ENCODE measurements at places on chromosomes 13 and 19.

GRCh38 chr13:41456768-41457588 lies at the start of gene RGCC:
TSS of gene RGCC (plus strand) at chr13:41457550. CDS start at chr13:41457708, 158 bp downstream.
- DNase-seq, result peak; percentile 94

DNA sequence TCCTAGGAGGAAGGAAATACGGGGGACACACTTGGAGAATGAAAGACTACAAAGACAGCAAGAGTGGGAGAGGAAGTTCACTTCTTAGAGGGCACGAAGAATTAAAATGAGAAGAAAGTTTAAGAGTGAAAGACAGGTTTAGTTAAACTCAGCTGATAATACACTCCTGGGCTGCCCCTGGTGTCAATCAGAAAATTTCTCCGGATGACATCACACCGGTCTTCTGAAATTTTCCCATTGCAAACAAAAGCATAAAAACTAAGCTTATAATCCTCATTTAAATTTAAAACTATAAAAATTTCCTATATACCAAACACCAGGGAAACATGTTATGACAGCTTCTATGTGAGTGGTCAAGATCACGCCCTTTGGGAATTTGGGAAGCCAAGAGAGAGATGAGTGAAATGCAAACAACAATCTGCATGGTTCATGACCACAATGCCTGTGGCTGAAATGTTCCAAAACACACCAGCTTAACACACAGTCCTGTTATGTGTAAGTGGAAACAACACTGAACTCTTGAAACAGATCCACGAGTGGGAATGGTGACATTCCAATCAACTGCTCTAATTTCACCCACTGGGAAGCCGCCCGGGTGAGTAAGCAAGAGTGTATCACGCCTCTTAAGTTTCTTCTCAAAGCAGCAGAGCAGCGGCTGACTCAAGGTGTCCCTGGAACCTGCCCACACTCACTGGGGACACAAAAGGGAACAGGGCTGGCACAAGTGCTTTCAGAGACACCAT lies 49.0 kb downstream of the BRD4 start:
- no peak for DNase-seq

DNA sequence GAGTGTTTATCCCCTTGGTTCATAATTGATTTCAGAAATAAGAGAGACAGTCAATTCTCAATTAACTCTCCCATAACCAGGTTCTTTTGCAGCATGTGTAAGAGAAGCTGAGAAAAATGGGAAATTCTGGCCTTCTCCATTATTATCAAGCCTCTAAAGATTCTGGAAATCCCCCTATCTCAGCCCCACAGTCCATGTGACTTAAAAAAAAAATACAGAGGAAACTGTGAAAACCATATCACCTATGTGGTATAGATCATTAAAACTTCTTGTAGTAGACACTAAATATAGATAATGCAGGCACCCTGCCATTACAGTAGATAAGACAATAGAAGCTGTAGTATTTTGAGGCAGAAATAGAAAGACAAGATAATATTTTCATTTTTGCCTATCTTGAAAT lies 34.3 kb upstream of the SOHLH2 start:
- DNase-seq, result no peak

GRCh38 chr19:36047835-36048234 lies 6.2 kb downstream of the THAP8 start:
- DNase-seq, result no peak

DNA sequence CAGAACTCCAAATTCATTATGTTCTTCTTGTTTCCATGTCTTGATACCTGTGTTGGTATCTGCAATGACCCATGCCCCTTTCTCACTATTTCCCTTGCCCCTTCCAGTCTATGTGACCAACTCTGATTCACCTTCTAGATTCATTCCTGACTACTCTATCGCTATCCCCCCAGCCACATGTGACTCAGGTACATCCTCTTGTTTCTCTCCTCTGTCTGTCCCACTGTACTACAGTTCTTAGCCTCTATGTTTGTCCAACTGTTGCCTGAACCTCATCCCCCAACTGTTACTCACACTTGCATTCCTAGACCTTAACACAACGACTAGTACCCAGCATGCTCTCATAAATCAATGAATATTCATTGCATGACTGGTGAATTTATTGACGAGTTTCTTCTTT lies 10.0 kb upstream of the FLT3 start:
- DNase-seq, result no peak

DNA sequence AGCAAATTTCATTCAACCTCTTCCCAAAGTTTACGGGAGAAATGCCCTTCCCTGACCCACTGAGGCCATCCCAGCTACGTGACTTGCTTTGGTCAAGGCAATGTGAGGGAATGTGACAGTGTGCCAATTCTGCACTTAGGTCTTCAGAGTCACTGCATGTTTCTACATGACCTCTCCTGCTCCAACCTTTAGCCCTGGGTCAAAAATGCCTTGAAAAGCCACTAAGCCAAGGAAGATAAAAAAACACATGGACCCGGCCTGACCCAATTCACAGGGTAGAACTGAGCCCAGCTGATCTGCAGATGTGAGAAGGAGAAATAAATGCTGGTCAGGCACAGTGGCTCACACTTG lies 30.0 kb downstream of the ZNRF4 start:
- DNase-seq, result no peak

DNA sequence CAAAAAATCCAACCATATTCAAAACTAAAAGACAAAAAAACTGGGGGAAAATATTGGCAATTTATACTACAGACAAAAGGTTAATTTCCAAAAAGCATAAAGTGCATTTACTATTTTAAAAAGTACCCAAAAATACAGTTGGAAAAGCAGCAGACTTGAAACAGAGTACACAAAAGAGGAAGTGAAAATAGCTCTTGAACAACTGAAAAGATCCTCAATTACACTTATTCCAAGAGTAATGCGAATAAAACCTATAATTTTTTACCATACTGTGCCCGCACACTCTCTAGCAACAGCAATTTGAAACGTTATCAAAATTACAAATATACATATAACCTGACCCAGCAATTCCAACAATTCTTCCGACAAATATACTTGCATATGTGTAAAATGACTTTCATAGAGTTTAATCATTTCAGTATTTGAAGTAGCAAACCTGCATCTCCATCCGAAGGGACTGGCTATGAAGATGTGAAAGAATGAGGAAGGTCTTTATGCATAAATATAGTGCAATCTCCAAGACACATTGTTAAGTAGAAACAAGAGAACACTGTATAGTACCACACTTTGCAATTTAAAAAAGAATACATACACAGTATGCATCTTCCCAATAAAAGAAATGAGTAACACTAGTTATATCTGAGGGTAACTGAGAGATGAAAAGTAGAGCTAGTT lies 25.4 kb downstream of the ALG5 start:
- no peak for DNase-seq

- no peak for DNase-seq
Observed at GRCh38 chr19:31357315-31357673, 8.1 kb upstream of the TSHZ3 start.

DNA sequence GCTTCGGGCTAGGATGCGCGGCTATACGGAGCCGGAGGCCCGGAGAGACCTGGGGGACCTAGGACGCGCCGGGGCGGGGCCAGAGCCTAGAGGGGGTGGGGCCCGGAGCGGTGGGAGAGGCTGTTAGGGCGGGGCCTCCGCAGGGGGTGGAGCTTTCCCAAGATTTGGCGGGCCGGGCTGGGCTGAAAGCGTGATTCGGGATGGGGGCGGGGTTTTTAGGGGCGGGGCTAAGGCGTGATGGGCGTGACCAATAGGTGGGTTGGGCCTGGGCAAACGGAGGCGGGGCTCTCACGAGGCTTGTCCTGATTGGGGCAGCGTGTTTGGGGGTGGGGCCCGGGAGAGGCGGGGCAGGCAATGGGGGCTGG lies 439 bp downstream of the RAB11B start:
- peak; percentile 87 for DNase-seq

- no peak for DNase-seq
Observed at GRCh38 chr19:22545751-22546150, 88.4 kb upstream of the ZNF492 start.

DNA sequence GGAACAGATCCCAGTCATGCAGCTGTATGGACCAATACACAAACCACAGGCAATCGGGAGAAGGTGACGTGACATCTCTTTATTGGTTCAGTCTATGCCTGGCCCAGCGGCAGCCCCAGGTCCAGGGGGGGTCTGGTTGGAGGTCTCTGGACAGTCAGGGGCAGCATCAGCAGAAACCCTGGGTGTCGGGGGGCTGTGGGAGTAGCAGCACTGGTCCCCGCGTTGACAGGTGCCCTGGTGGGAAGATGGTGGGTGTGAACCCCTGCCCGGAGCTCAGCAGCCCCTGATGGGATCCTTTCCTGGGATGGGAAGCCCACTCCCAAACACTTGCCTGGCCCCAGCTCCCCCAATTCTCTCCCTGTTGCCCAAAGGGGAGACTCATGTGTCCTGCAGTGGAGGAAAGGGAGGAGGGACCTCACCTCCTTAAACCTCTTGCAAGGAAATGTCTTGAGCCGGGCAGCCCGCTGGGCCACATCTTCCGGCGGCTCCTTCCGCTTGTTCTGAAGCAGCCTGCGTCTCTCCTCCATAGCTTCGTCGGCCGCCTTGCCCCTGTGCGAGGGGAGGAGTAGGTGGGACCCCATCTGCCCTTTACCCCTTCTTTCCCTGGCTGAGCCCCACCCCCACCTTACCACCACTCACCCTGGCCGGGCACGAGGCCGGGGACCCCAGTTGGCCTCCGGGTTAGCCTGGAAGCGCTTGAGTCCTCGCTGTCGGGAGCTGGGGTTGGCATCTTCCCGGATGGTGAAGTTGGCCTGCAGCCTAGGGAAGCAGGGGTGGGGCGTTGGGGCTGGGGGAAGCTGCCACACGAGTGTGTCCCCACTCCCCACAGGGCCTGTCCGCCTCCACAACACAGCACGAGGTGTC lies 2.4 kb upstream of the LYL1 start:
- DNase-seq, result no peak

- DNase-seq, result no peak
Observed at GRCh38 chr13:89267734-89268133, 1596.6 kb downstream of the SLITRK5 start.

DNA sequence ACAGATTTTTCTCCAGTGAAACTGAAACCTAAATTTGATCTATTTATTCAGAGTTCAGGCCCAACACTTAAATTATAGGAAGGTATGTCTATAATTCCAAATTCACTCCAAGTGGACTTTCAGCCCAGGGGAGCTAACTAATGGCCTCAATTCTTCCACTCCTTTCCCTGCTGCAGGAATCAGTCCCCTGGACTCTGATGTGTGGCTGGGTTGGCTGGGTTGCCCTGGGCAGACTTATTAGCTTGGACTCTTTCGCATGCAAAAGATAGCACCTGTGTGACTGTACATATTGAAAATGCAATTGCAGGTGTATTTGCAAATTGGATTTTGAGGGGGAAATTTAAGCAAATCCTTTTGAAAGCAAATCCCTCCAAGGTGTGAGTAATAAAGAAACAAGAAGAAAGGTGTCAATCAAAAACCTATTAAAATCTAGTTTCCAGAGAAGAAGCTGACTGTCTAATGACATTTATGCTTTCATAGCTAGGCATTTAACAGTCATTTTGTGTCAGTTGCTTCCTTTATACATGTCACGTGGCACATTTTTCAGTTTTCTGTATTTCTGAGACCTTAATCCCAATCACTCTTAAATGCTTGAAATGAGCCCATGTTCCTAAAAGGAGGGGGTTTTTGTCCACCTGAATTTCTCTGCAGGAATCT lies 42.7 kb downstream of the KLF5 start:
- DNase-seq, result no peak

- peak; percentile 16 for DNase-seq
Observed at GRCh38 chr19:38213911-38214625, 10.0 kb downstream of the DPF1 start.

- peak; percentile 65 for DNase-seq
Observed at GRCh38 chr19:23758187-23759074, at the start of gene ZNF681. TSS of gene ZNF681 (minus strand) at chr19:23758891. CDS start at chr19:23758749, 142 bp downstream.

GRCh38 chr19:35760711-35761349 lies 2.9 kb downstream of the PROSER3 start:
- no peak for DNase-seq

DNA sequence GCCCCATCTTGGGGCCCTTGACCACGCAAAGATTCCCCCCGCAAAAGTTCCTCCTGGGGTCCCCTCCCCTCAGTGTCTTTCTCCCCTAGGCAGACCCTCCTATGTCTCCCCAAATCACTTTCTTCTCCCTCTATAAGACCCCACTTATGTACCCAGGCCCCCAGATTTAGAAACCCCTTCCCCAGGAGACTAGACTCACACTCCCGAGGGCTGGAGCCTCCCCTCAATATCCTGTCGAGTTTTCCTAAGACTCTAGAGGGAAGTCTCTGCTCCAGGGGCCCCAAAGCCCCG lies 1.4 kb downstream of the SLC1A5 start:
- DNase-seq, result no peak

GRCh38 chr19:12833418-12833737 lies 1.0 kb downstream of the RTBDN start:
- no peak for DNase-seq

DNA sequence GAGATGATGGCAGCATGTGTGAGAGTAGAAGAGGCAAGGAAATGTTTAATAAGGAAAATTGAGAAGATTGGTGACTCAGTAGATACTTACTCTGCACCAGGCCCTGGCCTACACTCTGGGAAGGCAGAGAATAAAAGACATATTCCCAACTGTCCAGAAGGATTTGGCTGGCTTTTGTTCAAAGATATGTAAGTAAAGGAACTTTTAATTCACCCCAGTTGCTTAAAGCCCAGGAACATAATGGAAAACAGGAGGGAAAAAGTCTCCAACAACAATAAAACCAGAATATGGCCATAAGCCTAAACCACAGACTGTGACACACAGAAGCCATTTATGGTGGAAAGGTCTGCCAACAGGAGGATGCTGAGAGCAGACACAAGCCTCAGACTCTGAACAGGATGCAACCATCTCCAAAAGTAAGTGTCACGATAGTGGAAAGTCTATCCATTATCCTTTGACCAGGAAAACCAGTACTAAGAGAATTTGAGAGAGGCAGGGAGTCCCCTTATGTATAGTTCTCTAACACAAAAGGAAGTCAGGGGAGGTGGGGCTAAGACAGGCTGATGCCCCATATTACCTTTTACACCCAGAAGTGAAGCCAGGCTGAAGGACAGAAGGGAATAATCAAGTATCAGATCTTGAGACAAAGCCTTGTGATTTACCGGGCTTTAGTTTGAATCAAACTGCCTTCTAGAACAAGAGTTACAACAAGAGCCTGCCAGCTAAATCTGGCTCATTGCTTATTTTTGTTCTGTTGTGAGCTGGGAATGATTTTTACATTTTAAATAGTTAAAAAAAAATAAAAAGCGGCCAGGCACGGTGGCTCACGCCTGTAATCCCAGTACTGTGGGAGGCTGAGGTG lies 169.5 kb upstream of the STARD13 start:
- no peak for DNase-seq

- no peak for DNase-seq
Observed at GRCh38 chr13:30679483-30680330, 55.6 kb upstream of the ALOX5AP start.

- DNase-seq, result no peak
Observed at GRCh38 chr13:53124623-53125022, 96.0 kb downstream of the OLFM4 start.

- DNase-seq, result no peak
Observed at GRCh38 chr19:38046254-38047048, 139.4 kb downstream of the SIPA1L3 start.

All from stimulated activated CD4-positive, alpha-beta T cell treated with anti-CD3 and anti-CD28 coated beads, Interleukin-15, amount 100 ng/mL, for 1 hour (primary cell).